NCI-H446 (cell line): ENCODE measurements at places on chromosomes 2 and 18.

DNA sequence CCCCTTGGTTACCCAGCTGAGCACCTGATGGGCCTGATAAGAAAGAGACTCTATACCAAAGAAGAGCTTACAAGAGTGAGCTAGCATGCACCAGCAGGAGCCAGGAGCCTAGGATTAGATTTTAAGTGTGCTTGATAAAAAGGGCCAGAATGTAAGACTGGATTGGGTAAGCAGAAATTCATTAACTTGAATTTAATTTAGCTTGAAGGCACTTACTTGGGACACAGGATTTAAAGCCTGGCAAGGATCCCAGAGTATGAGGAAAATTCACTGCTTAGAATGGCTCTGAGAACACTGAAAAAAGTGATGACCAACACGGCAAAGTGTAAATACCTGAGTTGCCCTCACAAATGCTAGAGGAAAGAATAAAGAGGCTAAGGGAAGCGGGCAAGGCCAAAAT is 91.3 kb upstream of the RBBP8 start:
- no peak for DNase-seq

DNA sequence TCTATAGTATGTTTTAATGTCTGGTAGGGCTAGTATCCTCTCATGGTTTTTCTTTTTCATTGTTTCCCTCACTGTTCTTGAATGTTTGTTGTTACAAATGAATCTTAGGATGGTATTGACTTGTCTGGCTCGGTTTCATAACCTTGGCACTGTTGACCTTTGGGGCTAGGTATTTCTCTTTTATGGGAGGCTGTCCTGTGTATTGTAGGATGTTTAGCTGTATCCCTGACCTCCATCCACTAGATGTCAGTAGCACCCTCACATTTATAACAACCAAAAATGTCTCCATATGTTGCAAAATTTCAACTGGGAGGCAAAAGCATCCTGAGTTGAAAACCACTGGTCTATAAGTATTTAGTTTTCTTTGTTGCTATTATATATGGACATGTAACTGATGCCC is 7.0 kb upstream of the AOX1 start:
- DNase-seq = no peak

- DNase-seq = no peak
Measured at GRCh38 chr18:9765501-9765900, 57.4 kb downstream of the RAB31 start.

DNA sequence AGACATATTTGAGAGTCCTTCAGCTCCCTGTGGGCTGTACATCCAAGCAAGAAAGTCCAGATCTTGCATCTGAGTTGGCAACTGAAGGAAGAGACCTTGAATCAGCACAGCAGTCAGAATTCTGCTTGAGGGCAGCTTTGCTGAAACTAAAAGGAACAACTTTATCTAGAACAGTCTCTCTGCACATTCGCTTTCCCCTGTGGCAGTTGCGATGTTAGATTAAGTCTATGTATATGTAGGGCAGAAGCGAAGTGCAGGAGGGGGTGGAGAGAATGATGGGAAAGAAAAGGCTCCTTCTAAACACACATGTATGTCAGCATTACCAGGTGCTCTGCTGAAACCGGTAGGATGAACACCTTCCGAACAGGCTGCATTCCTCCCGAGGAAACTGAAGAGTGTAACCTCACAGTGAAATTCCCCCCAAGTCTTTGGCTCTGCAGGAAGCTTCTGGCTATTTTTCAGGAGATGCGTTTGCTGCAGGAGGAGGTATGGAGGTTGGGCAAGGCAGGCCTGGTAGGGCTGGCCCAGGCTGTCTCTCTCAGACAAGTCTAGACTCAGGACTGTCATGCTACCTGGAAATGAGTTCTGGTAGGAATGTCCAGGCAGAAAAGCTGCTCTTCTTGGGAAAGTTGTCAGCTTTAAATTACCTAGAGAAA is 70.0 kb upstream of the ATL2 start:
- DNase-seq = no peak

DNA sequence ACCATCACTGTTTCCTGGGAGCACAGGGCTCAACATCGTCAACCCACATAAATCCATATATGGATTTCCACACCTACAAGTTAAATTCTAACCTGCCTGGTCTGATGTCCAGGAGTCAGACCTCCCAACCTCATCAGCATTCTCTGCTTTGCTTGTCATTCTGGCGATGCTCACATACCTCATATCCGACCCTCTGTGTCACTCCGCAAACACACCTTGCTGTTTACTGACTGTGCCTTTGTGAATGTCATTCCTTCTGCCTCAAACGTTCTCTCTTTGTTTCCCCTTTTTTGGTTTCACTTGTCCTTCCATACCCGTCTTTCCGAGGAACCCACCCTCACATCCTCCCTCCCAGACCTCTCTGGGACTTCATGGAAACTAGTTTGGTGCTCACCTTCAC is 187.1 kb downstream of the ACTR3 start:
- no peak for DNase-seq

DNA sequence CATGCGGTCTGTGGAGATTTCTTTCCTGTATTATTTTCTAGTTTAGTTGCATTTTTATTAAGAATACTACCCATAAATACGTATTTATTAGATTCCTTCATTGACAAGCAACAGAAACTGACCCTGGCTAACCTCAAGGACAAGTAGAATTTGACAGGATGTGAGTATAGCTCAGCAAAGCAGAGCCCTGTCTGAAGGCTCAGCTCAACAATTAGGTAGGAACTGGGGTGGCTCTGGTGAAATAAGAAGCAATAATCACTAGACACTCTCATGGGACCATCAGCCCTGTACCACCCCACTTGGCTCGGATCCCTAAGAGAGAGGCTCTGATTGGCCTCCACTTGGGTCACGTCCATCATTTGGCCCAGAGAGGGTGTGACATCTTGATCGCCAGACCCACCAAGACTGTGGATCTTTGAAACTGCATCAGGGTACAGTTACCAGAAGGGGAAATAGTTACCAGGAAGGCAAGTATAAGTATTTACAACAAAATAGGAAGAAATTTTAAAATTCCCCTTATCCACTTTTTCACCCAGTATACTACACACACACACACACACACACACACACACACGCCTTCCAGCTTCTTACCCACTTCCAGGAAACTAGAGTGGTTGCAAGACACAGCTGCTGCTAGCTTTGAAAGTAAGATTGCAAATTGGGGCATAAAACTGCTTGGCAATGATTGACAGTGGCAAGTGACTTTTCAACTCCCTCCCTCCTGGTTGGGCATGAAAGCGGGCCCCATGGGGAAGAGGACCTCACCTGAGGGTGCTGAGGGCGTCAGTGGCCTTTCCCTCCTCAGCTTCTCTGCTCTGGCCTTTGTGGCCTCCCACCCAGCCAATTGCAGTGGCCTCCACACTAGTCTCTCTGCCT is 41.8 kb downstream of the KCTD18 start:
- no peak for DNase-seq

- peak; percentile 16 for DNase-seq
Measured at GRCh38 chr2:176814740-176815367, 397.7 kb upstream of the HNRNPA3 start.

DNA sequence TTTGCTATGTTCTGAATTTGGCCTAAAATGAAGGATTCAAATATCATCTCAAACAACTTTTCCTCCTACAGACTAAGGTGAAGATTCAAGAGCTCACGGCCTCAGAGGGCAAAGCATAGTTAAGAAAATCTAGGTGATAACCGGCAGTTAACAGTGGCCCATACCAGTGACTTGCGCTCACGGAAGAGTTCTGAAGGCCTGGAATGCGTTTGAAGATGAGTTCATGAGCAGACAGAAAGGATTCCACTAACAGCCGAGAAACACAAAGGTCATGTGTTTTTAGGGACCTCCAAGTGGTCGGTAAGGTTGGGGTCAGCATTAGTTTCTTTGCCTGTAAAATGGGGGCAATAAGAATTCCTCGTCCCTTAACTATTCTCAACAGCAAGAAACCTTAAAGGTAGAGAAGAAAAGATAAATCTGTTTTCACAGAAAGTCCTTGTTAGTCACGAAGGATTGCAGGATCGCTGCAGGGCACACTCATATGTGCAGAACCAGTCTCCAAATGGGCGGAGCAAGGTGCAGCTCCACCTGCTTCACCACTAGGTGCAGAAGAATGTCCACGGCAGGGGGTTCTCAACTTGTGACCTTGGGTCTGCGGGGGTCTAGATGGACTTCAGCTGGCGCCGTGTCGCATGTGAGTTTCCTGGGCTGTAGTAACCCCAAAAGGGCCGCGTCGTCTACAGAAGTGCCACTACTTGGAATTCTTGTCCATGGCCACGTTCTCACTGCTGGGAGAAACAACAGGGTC is 708 bp upstream of the RPIA start:
- DNase-seq = no peak
